ENCODE measurements at places on chromosomes 7 and 10. TPM values are rescaled to one million over a fixed set of nuclear protein-coding genes. Genes with fewer than 3 reads are reported as not detected.

PRTFDC1 gene
- total RNA-seq: 21.6 TPM

UROS gene
- total RNA-seq: 17.7 TPM

CRYGN gene
- not detected for total RNA-seq

OR2A7 gene
- 3.6 TPM for total RNA-seq

NSUN5 gene
- 97.3 TPM for total RNA-seq

PTPRZ1 gene
- total RNA-seq: 0.29 TPM

AGR3 gene
- not detected for total RNA-seq

MYH16 gene
- total RNA-seq: not detected

GDF2 gene
- total RNA-seq: not detected

ADAMTS14 gene
- total RNA-seq: not detected

C10orf95 gene
- total RNA-seq: 8.0 TPM

BLNK gene
- total RNA-seq: 27.4 TPM

EEPD1 gene
- 134 TPM for total RNA-seq

GRCh38 chr7:82442492-82443035, 1.0 kb downstream of the CACNA2D1 start:
- no peak overlapping the region for H3K27ac ChIP-seq
- no peak for DNase-seq
- peak overlapping the region; percentile 72 for H3K4me3 ChIP-seq
- H3K36me3 ChIP-seq: no peaks in the 10 kb centered on the region

DNA sequence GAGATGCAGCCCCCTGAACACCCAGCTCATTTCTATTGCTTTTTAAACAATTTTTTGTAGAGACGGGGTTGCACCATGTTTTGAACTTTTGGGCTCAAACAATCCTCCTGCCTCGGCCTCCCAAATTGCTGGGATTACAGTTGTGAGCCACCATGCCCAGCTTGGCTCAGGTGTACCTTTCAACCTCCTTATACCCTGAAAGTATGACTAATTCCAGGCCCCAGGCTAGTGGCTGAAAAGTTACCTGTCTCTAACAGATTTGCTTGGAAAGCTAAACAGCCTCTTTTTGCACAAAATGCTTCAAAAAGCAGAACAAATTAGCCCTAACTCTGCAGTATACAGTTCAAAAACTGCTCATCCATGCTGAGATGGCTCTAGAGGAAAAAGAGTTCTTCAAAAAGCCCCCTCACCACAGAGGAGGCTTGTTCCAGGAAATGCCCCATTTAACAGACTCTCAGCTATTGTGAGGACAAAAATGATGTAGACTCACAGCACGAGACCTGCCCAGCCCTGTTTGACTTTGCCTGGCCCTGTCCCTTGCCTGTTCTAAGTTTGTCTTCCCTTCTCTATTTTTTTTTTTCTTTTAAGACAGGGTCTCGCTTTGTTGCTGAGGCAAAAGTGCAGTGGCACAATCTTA, 13.4 kb upstream of the AP1S1 start:
- H3K27ac ChIP-seq: no peak overlapping the region
- H3K4me3 ChIP-seq: no peak overlapping the region
- DNase-seq: no peak
- H3K27me3 ChIP-seq: no peaks in the 10 kb centered on the region

- H3K27ac ChIP-seq: peak overlapping the region; percentile 95
- H3K4me3 ChIP-seq: peak overlapping the region; percentile 78
- H3K36me3 ChIP-seq: peaks cover 9% of the 10 kb centered on the region
- no peak for DNase-seq
Observed at GRCh38 chr10:73097305-73097670, 622 bp upstream of the P4HA1 start.

DNA sequence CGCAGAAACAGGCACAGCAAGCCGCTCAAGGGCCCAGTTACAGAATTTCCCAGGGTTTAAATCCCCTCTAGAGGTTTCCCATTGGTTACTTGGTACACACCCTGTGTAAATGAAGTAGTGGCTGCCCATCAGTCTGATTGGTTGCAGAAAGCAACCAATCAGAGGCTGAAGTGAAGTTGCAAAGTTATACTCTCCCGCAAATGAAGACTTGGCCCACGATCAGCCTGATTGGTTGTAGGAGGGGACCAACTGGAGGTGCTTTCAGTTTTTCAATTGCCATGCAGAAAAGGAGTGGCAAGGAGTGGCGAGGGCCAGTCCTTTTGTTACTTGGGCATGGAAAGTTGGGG, 909.2 kb upstream of the AUTS2 start:
- H3K4me1 ChIP-seq: no peaks in the 10 kb centered on the region
- no peaks in the 10 kb centered on the region for H3K36me3 ChIP-seq

GRCh38 chr10:92729886-92730285, 40.1 kb downstream of the HHEX start:
- no peaks in the 10 kb centered on the region for H3K36me3 ChIP-seq
- no peak overlapping the region for H3K4me3 ChIP-seq
- H3K27me3 ChIP-seq: no peaks in the 10 kb centered on the region
- H3K27ac ChIP-seq: no peak overlapping the region
- DNase-seq: no peak

GRCh38 chr7:104130726-104131125, 77.1 kb downstream of the ORC5 start:
- H3K27me3 ChIP-seq: no peaks in the 10 kb centered on the region
- peaks cover 81% of the 10 kb centered on the region for H3K36me3 ChIP-seq
- no peak for DNase-seq
- no peak overlapping the region for H3K4me3 ChIP-seq
- no peak overlapping the region for H3K27ac ChIP-seq

GRCh38 chr10:5038733-5039132, 35.1 kb upstream of the AKR1C2 start:
- no peaks in the 10 kb centered on the region for H3K36me3 ChIP-seq
- no peak overlapping the region for H3K4me3 ChIP-seq
- H3K27me3 ChIP-seq: no peaks in the 10 kb centered on the region
- no peak overlapping the region for H3K27ac ChIP-seq
- no peaks in the 10 kb centered on the region for H3K4me1 ChIP-seq

DNA sequence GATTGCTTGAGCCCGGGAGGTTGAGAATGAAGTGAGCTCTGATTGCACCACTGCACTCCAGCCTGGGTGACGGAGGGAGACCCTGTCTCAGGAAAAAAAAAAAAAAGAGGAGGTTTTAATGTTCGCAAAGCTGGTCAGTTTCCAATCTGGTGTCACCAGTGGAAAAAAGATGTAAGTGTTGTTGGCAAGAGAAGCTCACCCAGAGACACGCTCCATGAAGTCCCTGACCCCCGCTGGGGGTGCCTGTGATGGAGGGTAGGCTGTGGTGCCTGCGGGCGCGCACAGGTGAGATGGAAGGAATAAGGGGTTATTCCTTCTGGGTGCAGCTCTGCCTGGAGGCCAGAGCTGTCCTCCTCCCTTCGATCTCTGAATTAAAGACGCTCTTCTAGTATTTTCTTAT, 122.7 kb downstream of the CUX1 start:
- no peaks in the 10 kb centered on the region for H3K36me3 ChIP-seq
- no peak overlapping the region for H3K4me3 ChIP-seq
- peaks cover 74% of the 10 kb centered on the region for H3K4me1 ChIP-seq
- peak overlapping the region; percentile 77 for H3K27ac ChIP-seq
- no peak for DNase-seq
- no peaks in the 10 kb centered on the region for H3K27me3 ChIP-seq

- H3K27me3 ChIP-seq: no peaks in the 10 kb centered on the region
- no peak overlapping the region for H3K4me3 ChIP-seq
- DNase-seq: peak; percentile 77
- H3K4me1 ChIP-seq: peaks cover 12% of the 10 kb centered on the region
- no peaks in the 10 kb centered on the region for H3K36me3 ChIP-seq
Observed at GRCh38 chr7:137454767-137455166, 111.2 kb upstream of the PTN start.

DNA sequence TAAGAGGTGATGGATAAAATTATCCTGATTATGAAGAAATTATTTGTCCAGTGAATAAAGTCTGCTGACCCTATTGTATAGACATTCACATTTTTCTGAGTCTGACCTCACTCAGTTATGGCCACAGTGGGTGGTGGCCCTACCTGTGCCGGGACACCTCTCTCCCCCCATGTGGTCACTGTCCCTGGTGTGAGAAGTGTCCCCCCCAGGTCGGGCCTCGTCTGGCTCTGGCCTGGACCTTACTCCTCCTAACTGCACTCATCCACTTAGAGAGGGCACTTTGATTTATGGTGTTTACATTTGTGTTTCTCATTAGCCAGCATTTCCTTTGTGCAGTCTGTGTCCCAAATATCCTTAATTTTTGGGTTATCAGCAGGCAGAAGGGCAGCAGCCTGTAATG, 59.6 kb upstream of the ZNF32 start:
- H3K27me3 ChIP-seq: no peaks in the 10 kb centered on the region
- H3K36me3 ChIP-seq: no peaks in the 10 kb centered on the region
- no peaks in the 10 kb centered on the region for H3K4me1 ChIP-seq
- peak overlapping the region; percentile 25 for H3K27ac ChIP-seq

GRCh38 chr7:102834466-102834865, 78.3 kb upstream of the LRRC17 start:
- DNase-seq: no peak
- peaks cover 10% of the 10 kb centered on the region for H3K36me3 ChIP-seq
- H3K4me3 ChIP-seq: no peak overlapping the region

DNA sequence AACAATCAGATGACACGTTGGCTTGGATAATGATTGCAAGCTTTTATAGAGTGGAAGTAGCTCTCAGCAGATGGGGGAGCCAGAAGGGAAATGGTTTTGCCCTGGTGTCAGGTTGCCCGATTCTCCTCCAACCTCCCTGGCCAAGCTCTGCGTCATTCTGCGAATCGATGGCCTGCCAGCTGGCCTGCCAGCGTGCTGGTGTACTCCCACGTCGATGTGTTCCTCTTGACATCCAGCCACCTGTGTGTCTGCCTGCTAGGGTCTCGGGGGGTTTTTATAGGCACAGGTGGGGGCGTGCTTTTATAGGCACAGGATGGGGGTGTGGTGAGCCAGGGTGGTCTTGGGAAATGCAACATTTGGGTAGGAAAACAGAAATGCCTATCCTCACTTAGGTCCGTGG, 4.6 kb downstream of the NET1 start:
- no peak overlapping the region for H3K4me3 ChIP-seq
- H3K36me3 ChIP-seq: no peaks in the 10 kb centered on the region
- H3K4me1 ChIP-seq: peaks cover 18% of the 10 kb centered on the region
- no peaks in the 10 kb centered on the region for H3K27me3 ChIP-seq
- H3K27ac ChIP-seq: no peak overlapping the region

DNA sequence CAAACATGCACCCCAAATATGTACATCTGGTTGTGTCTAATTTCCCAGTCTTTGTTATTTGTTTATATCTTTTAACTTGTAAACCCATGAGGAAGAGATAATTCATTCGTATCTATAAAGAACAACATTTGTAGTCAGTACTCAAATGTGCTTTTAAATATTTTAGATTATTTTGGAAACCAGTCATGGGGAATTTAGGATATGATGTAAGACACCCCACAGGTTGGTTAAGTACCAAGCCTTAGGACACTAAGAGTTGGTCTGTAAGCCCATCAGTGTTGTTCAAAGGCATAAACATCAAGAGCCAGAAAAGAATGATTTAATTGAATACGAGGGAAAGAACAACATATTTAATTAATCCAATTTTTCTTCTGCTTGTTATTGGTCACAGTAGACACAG, 421.1 kb upstream of the SEMA3C start:
- H3K4me1 ChIP-seq: no peaks in the 10 kb centered on the region
- H3K27me3 ChIP-seq: no peaks in the 10 kb centered on the region
- no peak overlapping the region for H3K4me3 ChIP-seq
- no peak overlapping the region for H3K27ac ChIP-seq
- no peak for DNase-seq

DNA sequence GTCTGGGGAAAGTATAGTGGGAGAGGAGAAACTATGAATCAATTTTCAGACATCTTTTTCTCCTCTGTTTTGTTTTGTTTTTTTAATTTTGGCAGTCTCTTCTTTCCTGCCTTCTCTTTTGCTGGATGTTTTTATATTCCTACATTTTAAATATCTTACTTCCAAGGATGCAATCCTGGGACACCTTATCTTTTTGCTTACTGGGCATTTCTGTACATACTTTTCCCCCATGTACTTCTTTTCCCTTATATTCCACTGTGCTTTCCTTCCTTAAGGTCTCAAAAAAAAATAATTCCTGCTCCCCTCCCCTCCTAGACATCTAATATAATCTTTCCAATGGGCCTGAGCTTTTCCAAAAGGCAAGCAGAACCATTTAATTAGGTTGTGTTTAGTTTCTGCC, 701.1 kb downstream of the NRG3 start:
- DNase-seq: no peak
- no peaks in the 10 kb centered on the region for H3K4me1 ChIP-seq
- no peaks in the 10 kb centered on the region for H3K36me3 ChIP-seq
- no peak overlapping the region for H3K4me3 ChIP-seq

DNA sequence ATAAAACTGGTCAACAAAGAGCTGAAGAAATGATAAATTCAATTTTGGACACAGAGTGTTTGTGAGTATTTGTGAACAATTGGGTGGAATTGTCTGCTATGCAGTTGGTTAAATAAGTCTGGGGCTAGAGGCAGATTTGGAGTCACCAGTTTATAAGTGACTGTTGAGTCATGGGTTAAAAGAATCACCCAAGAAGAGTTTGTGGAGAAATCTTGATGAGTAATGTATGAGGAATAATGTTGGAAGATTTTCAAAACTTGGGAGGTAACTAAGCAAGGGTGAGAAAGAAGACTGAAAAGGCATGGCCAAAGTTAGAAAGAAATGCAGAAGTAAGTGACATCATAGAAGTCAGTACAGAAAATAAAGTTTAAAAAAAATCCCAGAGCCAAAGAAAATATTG, 750.7 kb downstream of the MAGI2 start:
- no peak overlapping the region for H3K27ac ChIP-seq
- H3K27me3 ChIP-seq: no peaks in the 10 kb centered on the region
- H3K36me3 ChIP-seq: no peaks in the 10 kb centered on the region
- DNase-seq: no peak

DNA sequence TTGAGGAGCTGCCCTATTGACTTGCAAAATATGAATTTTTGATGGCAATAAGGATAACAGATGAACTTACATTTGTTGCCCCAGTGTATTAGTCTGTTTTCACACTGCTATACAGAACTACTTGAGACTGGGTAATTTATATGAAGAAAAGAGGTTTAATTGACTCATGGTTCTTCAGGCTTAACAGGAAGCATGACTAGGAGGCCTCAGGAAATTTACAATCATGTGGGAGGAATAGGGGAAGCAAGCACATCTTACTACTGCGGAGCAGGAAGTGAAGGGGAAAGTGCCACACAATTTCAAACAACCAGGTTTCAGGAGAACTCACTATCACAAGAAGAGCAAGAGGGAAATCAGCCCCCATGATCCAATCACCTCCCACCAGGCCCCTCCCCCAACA, 57.9 kb downstream of the ZNF22 start:
- H3K27ac ChIP-seq: no peak overlapping the region
- no peak overlapping the region for H3K4me3 ChIP-seq
- no peaks in the 10 kb centered on the region for H3K4me1 ChIP-seq
- no peak for DNase-seq
- no peaks in the 10 kb centered on the region for H3K27me3 ChIP-seq
- no peaks in the 10 kb centered on the region for H3K36me3 ChIP-seq
